Lung (tissue), 17 donors: ENCODE measurements at places on chromosomes 11 and 22.

- DNase-seq, result no peak
- no peaks in the 10 kb centered on the region for H3K27me3 ChIP-seq
- H3K4me1 ChIP-seq, result peaks cover 6% of the 10 kb centered on the region
Measured at GRCh38 chr11:73664877-73665276, 18.5 kb downstream of the PLEKHB1 start.

- peaks cover 9% of the 10 kb centered on the region for H3K27me3 ChIP-seq
- no peaks in the 10 kb centered on the region for H3K36me3 ChIP-seq
- no peak overlapping the region for H3K4me3 ChIP-seq
- no peak overlapping the region for H3K27ac ChIP-seq
Measured at GRCh38 chr11:7677071-7677470, 3.8 kb upstream of the CYB5R2 start.

DNA sequence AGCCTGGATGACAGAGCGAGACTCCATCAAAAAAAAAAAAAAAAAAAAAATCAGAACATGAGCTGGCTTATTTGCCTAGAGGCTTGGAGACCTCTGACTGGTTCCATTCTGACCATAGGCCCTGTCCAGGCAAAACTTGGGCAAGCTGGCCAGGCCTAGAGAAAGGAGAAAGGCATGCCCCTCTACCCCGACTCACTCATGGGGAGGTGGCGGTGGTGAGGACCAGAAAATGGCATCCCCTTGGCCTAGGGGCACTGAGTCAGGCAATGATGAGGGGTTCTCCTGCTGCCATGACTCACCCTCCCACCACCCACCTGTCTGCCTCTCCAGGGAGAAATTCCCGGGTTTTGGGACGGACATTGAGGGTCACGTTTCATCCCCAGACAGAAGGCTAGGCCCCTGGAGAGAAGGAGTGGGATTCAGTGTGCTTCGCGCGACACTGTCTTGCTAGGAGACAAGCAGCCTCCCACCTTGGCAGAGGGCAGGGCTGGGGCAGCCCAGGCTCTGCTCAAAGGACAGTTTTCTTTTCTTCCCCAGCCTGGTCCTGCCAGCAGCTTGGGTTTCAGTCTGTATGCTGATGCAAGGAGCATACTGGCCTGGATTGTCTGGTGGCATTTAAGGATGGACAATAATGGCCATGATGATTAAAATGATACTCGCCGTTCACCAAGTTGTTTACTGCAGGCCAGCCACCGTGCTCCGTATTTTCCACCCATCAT, 17.2 kb downstream of the TOB2 start:
- peaks cover 7% of the 10 kb centered on the region for H3K36me3 ChIP-seq
- H3K4me1 ChIP-seq, result no peaks in the 10 kb centered on the region

GRCh38 chr22:32175683-32176644, 16.9 kb upstream of the C22orf42 start:
- H3K27ac ChIP-seq, result no peak overlapping the region
- peaks cover 2% of the 10 kb centered on the region for H3K4me1 ChIP-seq
- peaks cover 44% of the 10 kb centered on the region for H3K27me3 ChIP-seq

- no peaks in the 10 kb centered on the region for H3K27me3 ChIP-seq
- no peaks in the 10 kb centered on the region for H3K36me3 ChIP-seq
- H3K27ac ChIP-seq, result no peak overlapping the region
- H3K4me1 ChIP-seq, result no peaks in the 10 kb centered on the region
- no peak overlapping the region for H3K4me3 ChIP-seq
Measured at GRCh38 chr11:16326679-16327297, 29.6 kb downstream of the SOX6 start.

GRCh38 chr11:60854140-60854846, 1.5 kb downstream of the PTGDR2 start:
- DNase-seq, result no peak
- H3K27me3 ChIP-seq, result peaks cover 31% of the 10 kb centered on the region
- H3K36me3 ChIP-seq, result peaks cover 16% of the 10 kb centered on the region
- no peak overlapping the region for H3K4me3 ChIP-seq

DNA sequence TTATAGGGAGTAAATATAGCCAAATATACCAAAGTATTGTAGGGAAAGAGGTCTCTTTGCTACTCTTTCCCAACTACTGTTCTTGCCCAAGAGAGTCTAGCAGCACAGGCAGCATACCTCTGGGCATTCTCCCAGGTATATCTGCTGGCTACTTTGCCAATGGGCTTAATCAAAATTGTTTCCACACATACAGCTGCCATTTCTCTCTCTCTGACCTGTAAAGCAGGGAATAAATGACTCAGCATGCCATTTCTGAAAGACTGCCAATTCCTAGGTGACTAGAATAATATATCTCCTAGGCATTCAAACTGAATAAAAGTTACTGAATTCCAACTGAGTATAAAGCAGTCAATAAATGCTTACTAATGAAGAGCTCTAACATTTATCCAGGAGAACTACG, 44.6 kb downstream of the RDX start:
- no peak overlapping the region for H3K27ac ChIP-seq
- no peak overlapping the region for H3K4me3 ChIP-seq
- no peak for DNase-seq
- peaks cover 6% of the 10 kb centered on the region for H3K4me1 ChIP-seq
- no peaks in the 10 kb centered on the region for H3K27me3 ChIP-seq
